Pulmonary artery endothelial cell (primary cell): ENCODE measurements at places on chromosomes 2 and 18. TPM values are rescaled to one million over a fixed set of nuclear protein-coding genes. Genes with fewer than 3 reads are reported as not detected.

PROM2 gene
- total RNA-seq = 0.07 and 0.14 TPM in 2 replicates

ELOA2 gene
- not detected in 2 replicates for total RNA-seq

KCNG2 gene
- not detected in 2 replicates for total RNA-seq

RGPD3 gene
- 0.18 and 0.20 TPM in 2 replicates for total RNA-seq

TMEM37 gene
- 0.73 and 2.3 TPM in 2 replicates for total RNA-seq

CNOT9 gene
- total RNA-seq = 49.5 and 64.3 TPM in 2 replicates

CDKL4 gene
- 0.25 and 0.59 TPM in 2 replicates for total RNA-seq

LONRF2 gene
- total RNA-seq = not detected in 2 replicates

DYNAP gene
- not detected in 2 replicates for total RNA-seq

RAX gene
- not detected in 2 replicates for total RNA-seq

OBSL1 gene
- total RNA-seq = 15.6 and 22.2 TPM in 2 replicates

FN1 gene
- 3,105 and 3,178 TPM in 2 replicates for total RNA-seq

KYNU gene
- 0.07 and 0.11 TPM in 2 replicates for total RNA-seq

FBXO41 gene
- total RNA-seq = 0.56 and 0.66 TPM in 2 replicates

RUFY4 gene
- total RNA-seq = not detected in 2 replicates

PDE1A gene
- total RNA-seq = 0.07 and 0.28 TPM in 2 replicates

ATP8B1 gene
- 85.1 and 108 TPM in 2 replicates for total RNA-seq

THUMPD2 gene
- 7.5 and 8.7 TPM in 2 replicates for total RNA-seq

PLCD4 gene
- total RNA-seq = 1.6 and 3.0 TPM in 2 replicates

ARHGAP25 gene
- 1.5 and 1.7 TPM in 2 replicates for total RNA-seq

AQP12B gene
- not detected in 2 replicates for total RNA-seq

CCL20 gene
- total RNA-seq = 1.1 TPM in 1 of 2 replicates, not detected in the other

PAX3 gene
- total RNA-seq = not detected in 2 replicates

MAL gene
- not detected in 2 replicates for total RNA-seq

CNTNAP5 gene
- total RNA-seq = not detected in 2 replicates

RNF152 gene
- total RNA-seq = 46.2 and 76.5 TPM in 2 replicates

REL gene
- total RNA-seq = 5.1 and 6.2 TPM in 2 replicates

LYPD6B gene
- total RNA-seq = not detected in 2 replicates

MYO5B gene
- total RNA-seq = 0.14 and 0.20 TPM in 2 replicates
